ENCODE measurements at places on chromosomes 1 and 21.

DNA sequence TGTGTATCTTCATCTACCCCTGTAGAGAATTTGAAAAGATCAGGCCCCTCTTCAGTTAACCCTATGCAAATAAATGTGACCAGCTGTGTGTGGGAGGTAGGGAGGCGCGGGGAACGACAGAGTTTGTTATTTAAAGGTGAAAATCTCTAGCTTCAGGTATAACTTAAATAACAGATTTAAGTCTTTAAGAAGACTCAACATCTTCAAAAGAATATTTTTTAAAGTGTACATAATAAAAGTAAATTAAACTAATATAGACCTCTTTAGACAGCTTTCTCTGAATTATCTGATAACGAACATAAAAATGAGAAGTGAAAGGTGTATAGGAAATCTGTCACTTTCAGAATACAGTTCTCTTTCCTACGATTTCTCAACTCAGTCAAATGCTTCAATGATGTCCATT, 16.0 kb downstream of the ANGPTL3 start:
- no peak for DNase-seq

GRCh38 chr1:175077356-175078030, 9.9 kb downstream of the TNN start:
- DNase-seq = no peak

GRCh38 chr1:183306317-183307042, 111.7 kb downstream of the NMNAT2 start:
- DNase-seq = no peak

DNA sequence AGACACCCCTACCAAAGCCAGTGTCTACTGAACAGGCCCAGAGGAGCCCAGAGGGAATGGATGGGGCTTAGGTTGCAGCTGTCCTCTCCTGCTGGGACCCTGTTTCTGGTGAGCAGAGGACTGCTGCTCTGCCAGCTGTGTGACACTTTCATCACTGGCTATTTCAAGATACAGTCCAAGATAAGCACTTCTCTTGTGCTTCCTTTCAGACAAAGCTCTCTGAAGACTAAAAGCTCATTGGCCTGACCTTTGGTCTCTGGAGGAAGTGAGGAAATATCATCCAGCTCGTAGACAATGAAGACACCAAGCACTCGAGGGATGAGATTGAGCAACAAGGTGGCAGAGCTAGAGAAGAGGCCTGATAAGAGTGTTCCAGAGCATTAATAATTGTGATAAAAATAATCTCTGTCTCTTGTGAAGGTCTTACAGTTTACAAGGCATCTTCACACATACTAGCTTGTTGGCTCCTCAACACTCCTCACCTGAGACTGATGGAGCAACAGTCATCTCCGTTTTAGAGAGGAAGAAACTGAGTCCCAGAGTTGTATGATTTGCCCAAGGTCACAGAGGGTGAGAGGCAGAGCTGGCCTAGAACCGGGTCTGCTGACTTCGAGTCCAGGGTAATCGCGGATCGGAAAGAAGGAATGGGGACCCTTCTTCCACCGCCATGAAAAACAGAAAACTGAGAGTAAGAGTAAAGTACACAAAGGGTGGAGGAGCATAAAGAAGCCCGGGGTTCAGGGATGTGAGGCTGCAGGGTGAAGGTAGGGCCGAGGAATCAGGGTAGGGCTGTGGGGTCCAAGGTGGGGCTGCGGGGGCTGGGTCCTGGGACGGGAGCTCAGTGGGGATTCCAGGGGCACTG, 666 bp downstream of the PAFAH2 start:
- DNase-seq = no peak

- DNase-seq = no peak
Measured at GRCh38 chr1:94440088-94440487, 21.9 kb downstream of the ABCD3 start.

Data from activated CD4-positive, alpha-beta T cell treated with anti-CD3 and anti-CD28 coated beads for 24 hours (primary cell).